Activated CD4-positive, alpha-beta T cell treated with anti-CD3 and anti-CD28 coated beads, Interleukin-2, amount 50 U/mL, for 48 hours (primary cell): ENCODE measurements at places on chromosomes 7 and 10.

DNA sequence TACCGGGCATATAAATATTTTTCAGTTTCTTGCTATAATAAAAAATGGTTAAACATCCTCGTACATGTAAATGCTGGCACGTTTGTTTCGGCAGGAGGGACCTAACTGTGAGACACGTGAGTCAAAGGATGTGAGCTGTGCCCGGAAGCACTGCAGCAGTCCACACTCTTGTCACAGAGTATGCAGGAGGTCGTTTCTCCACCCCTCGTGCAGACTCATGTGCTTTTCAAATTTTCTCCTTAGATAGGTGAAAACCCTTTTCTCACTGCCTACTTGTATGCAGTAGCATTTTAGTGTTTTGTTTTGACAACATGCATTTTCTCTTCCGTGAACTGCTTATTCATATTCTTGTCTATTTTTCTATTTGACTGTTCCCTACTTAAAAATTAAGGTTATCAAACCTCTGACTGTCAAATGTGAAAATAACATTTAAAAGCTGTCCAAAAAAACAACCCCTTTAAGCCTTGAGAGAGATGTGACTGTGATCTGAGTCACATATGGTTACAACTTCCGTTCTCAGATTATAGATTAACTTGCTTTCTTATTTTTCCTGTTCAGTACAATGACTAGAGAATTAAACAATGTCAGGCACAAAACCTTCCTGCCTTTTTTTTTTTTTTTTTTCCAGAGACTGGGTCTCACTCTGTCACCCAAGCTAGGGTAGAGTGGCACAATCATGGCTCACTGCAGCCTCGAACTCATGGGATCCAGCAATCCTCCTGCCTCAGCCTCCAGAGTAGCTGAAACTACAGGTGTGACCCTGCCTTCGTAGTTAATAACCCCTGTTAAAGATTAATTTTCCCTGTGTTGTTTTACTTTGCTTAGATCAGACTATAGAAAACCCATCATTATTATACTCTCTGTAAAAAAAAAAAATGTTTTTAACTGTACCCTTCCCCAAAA is 45.1 kb downstream of the DPY19L1 start:
- DNase-seq, result peak; percentile 61

- DNase-seq, result no peak
Observed at GRCh38 chr7:32879460-32879859, 12.1 kb downstream of the KBTBD2 start.

- DNase-seq, result no peak
Observed at GRCh38 chr7:40598915-40599314, 464.1 kb downstream of the SUGCT start.

GRCh38 chr10:113518415-113518814 is 34.4 kb upstream of the HABP2 start:
- DNase-seq, result no peak

GRCh38 chr7:82985144-82985802 is 177.4 kb downstream of the PCLO start:
- no peak for DNase-seq

DNA sequence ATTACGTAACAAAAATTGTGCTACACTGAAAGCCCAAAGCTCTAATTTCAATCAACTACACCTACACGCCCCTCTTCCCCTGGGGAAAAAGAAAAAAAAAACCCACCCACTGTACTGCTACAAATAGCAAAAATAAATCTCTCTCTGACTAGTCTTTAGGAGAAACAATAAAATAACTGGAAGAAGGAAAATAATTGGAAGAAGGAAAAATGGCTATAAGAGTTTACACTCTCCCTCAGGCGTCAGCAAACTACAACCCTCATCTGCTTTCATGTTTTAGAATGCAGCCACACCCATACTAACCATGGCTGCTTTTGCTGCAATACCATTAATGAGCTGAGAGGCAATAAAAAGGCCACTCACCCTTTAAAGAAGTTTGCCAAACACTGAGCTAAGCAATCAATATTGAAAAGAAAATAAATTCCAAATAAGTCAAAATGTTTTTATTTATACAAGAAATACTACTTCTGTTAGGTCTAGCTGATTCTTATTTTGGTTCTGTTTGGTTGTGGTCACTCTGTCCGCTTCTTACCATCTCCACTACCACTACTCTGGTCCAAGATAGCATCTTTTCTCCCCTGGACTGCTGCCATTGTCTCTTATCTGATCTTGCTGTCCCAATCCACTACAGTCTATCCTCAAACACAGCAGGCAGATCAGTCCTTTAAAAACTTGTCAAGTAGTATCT is 3.8 kb downstream of the MINDY3 start:
- DNase-seq, result no peak

DNA sequence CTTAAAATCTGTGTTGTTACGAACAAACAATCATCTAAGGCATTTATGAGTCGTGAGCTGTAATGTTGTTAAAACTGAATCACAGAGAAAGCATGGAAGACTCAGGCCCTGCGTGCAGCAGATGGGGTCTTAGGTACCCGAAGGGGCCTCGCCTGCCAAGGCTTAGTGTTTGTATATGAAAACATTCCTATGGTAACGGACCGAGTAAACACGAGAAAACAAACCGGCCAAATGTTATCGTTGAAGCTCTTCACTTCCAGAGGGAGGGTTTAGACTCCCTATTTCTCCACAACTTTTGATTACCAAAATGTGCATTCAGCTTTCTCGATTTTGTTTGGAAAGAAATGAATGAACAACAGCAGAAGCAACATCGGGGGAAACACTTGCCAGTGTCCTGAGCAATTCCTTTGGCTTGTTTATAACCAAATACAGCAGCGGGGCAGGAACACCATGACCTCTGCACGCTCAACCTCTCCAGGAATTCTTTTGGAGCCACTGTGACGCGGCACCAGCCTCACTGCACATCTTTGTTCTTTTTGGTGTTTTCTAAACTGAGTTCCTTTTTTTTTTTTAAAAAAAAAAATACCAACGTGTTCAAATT is 121.6 kb upstream of the KLF6 start:
- DNase-seq, result no peak

DNA sequence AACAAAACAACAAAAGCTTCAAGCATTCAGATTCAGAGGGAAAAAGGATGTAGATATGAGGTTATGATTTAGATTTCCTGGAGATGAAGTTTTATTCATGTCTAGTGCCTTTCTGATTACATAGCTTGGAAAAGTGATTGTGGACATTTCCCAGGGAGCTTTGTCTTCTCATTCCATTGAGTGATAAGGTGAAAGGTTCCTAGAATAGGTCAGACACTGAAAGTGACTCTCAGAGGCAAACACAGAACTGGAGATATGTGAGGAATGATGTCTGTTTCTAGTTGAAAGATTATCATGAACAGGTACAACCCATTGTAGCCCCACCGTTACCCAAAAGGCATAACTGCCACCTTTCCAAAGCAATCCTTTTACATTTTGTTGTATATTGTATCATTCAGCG is 179.5 kb downstream of the CDCA7L start:
- DNase-seq, result no peak
